ENCODE measurements at places on chromosomes 11 and 22.
A peak's percentile ranks its signal among the peaks of the same experiment; 100 is the strongest.

- no peak for DNase-seq
These were observed 17.5 kb downstream of the IL17RA start for GRCh38 chr22:17102297-17102667.

- DNase-seq: no peak
These were observed 2.9 kb upstream of the TTLL1 start for GRCh38 chr22:43092085-43092484.

DNA sequence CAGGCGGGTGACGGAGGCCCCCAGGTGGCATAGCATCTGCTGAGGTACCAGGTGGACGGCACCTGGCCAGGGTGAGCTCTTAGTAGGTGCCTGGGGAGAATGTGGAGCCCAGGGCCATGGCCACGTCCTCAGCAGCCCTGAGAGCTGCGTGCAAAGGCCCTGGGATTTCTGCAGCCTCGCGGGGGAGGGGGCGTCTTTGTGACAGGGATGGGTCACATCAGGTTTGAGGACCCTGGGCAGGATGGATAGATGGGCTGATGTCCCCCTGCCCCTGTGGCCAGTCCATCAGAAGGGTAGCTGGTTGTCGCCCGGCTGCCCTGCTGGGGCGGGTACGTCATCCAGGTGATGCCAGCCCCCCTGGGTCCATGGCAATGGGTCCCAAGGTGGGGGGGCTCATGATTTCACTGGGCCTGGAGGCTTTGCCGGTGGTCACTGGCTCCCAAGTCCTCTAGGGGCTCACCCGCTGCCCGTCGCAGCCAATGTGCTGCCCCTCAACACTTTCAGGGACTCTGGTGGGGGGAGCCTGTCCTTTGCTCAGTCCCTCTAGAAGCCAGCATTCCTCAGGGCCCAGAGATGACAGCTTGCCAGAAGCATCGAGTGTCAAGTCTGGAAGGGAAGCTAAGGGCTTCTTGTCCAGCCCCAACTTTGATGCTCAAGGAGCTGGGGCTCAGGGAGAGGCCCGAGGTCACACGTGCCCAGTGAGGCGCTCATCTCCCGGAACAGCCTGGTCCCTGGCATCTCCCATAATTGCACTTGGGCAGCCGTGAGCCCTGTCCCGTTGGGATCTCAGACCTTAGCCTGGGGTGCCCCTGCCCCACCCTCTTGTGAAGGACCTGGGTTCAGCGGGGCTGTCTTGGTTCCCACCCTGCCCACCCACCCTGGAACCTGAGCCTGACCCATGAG lies 777 bp downstream of the TBX10 start:
- DNase-seq: no peak

- no peak for DNase-seq
These were observed 8.2 kb downstream of the PHF21A start for GRCh38 chr11:46112961-46113607.

DNA sequence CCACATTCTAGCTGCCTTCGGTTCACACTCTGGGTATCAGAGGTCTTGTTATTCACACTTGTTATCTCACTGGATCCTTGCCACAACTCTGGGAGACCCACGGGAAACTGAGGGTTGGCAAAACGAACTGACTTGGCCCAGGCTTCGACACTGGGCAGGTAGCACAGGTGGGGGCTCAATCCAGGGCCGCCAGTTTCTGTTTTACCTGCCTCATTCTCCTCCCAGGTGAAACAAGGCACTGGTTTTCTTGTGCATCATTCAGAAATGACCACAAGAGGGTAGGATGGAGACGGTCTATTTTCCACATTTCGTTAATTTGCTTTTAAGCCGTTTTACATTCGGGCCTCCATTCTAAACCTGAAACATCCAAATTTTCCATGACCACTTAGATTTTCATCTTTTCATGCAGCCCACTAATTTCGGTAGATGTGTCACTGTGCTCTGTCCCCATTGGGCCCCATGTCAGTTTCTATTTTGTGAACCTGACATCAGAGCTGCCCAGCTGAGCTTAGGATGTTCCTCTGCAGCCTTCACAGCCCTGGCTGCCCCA lies 108.1 kb downstream of the KIAA1671 start:
- no peak for DNase-seq

GRCh38 chr22:29977107-29977506 lies 94.1 kb downstream of the MTMR3 start:
- no peak for DNase-seq

GRCh38 chr22:43745411-43745770 lies 66.7 kb downstream of the EFCAB6 start:
- DNase-seq: no peak

DNA sequence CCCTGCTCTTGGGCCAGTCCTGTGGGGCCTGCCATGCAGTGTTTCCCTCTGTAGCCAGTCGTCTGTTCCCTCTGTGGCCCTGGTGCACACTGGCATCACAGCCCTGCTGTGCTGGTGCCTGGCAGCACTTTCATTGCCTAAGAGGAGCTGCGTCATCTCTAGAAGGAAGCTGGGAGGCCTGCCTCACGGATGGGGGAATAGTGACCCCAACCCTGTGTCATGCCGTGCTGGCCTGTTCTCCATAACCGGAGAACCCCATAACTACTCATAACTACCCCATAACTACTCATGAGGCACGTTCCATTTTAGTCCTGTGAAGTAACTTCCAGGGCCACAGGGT lies 14.0 kb downstream of the RAB36 start:
- no peak for DNase-seq

DNA sequence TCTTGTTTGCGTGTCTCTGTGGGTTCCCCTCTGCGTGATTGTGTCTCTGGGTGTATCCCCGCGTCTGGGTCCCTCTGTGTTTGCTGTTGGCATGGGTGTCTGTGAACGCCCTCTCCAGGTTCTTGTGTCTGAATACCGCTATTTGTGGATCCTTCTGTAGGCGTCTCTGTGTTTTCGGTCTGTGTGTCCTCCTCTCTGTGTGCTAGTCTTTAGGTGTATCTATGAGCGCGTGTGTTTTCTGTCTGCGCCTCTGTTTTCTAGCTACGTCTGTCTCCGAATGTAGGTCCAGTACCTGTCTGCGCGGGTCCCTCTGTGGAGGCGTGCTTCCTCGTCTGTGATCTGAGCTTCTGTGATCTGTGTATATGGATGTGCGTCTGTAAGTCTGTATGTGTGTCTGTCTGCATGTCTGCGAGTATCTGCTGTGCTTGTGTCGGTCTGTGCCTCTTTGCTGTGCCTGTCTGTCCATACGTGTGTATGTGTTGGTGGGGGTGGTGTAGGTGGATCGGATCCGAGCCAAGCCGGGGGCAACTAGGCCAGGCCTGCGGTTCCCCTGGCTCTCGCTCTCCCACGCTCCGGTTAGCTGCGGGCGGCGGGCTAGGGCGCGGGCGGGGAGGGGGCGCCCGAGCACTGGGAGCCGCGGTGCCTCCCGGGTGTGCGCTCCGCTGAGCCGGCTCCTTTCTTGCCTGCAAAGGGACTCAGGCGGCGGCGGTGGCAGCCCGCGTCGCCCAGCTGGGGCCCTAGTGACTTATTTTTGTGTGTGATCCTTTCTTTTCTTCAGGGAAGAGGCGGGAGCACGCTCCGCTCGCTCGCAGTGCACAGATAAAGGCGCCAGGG lies 105.3 kb upstream of the E2F8 start:
- DNase-seq: no peak

DNA sequence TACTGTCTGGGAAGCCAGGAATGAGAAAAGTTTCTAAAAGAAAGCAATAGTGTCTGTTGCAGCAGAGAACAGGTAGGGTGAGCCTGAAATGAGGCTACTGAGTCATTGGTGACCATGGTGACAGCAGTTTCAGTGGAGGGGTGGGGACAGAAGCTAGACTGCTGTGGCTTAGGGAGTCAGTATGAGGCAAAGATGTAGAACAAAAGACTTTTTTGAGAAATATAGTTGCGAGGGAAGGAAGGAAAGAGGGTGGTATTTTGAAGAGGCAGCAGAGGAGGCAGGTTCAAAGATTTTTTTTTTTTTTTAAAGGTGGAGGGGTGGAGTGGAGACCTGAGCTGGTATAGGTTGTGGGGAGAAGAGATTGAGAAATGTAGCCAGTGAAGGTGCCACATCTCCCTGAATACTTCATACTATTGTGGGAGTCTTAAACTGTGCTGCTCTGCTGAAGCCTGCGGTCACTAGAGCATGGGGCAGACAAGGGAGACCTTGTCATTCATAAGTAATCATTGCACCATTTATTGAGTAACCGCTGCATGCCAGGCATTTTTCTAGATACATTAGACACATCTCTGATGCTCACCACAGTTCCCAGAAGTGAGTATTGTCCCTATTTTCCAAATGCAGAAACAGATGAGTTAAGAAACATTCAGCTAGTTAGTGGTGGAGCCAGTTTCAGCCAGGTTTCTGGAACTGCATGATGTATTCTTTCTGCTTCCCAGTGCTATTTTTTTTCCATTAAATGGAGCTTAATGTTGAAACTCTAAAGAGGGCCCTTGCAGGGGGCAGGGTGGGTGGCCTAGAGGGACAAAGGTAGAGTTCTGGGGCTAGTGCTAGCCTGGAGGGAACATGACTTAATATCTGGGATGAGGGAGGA lies 49.9 kb downstream of the STIM1 start:
- DNase-seq: no peak

DNA sequence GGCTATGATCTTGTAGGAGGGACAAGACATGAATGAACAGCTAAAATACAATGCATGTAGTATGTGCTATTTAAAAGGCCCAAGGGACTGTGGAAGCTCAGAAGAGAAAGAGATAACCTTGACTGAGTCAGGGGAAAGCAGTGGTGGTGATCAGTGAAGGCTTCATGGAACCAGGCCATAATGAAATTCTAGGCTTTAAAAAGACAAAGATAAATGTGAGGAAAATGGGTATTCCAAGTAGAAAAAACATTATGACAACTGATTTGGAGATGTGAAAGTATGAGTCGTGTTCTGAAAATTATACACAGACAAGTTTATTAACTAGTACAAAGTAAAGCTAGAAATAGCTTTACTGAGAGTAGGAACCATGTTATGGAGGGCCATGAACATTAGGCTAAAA lies 189.8 kb downstream of the SOX6 start:
- DNase-seq: no peak

DNA sequence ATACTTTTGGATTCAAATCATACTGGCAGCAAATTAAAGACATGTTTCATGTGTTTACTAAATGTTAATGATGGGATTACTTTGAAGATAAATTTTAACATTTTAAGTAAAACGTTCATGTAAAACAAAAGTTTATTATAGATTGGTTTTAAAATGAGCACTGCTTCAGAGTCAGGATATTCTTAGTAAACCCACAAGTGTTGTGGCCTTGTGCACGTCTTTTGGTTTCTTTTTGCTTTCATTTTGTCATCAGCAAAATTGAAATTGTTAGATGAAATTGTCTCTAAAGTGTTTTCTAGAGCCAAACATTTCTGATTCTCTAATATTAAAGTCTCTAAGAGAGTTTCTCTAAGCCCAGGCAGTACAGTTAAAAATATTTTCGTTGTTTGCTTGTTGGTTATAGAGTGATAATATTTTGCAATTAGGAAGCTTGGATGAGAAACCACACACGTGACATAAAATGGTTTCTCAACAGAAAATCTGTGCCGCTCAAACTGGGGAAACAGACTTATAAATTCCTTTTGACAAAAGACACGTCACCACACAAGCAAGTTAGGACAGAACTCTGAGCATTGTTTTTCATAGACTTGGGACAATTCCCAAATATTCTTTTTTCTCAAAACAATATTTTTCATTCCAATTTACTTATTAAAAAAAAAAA lies 164.4 kb downstream of the TEAD1 start:
- no peak for DNase-seq

GRCh38 chr11:1387961-1388762 lies 1.6 kb upstream of the BRSK2 start:
- peak; percentile 38 for DNase-seq

GRCh38 chr11:106426696-106427095 lies 349.2 kb downstream of the AASDHPPT start:
- no peak for DNase-seq

GRCh38 chr11:59562292-59562691 lies 51.0 kb downstream of the OR4D9 start:
- DNase-seq: no peak

- DNase-seq: no peak
These were observed 1.7 kb upstream of the CAVIN3 start for GRCh38 chr11:6321961-6322362.

DNA sequence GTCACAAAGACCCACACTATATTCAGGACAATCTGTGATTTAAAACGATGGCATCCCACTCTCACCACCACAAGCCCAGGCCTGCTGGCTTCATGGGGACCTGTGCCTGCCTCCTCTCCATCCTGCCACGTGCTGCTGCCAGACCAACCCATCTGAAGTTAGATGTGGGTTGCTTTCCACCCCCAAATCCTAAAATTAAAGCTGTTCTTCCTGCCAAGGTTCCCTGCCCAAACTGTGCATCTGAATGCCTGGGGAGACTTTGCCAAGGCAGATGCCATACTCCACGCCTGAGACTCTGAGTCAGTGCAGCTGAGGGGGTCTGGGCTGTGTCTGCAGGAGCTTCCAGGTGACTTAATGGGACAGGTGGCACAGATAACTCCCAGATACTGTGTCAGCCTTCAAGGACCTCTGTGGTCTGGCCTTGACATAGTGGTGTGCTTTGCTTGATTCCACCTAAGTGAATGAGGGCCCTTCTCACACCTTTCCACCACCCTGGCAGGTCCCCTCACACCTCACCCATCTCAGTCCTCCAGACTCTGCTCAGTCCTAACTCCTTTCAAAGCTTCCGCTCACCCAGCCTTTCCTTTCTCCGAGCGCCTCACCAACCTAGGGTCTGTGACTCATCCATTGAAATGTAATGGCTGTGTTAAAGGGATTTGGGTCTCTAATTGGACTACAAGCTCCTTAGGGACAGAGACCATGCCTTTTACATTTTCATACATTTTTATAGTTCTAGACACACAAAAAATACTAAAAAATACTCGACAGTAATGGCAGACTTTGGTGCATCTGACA lies 18.6 kb downstream of the ADAMTS8 start:
- DNase-seq: no peak

DNA sequence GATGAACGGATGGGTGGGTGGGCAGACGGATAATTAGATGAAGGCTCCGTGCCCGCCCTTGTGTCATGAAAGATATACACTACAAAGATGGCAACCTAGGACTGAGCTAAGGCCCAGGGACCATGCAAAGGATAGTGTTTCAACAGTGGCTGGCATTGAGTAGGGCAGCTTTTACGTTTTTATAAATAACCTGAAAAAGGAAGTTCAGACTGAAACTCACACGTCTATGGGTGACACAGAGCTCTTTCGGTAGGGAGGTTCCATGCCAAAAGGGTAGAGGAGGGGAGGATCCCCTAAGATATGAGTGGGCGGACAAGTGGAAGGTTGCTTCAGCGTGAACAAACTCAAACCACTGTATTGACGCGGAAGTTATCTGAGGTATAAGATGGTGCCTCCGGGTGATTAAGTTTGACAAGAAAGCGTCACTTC lies 90.5 kb downstream of the UBASH3B start:
- no peak for DNase-seq

All from right forelimb (tissue), 1 donor.